Activated B cell treated with CpG ODN at 0.5 μM for 24 hours (primary cell): ENCODE measurements at places on chromosomes 4 and X.
A peak's percentile ranks its signal among the peaks of the same experiment; 100 is the strongest.

GRCh38 chrX:103367502-103367901 is 8.8 kb upstream of the BEX3 start:
- H3K27me3 ChIP-seq = peaks cover 4% of the 10 kb centered on the region
- H3K4me3 ChIP-seq = no peak overlapping the region
- no peak overlapping the region for H3K27ac ChIP-seq
- H3K4me1 ChIP-seq = no peaks in the 10 kb centered on the region
- DNase-seq = no peak
- no peaks in the 10 kb centered on the region for H3K36me3 ChIP-seq

DNA sequence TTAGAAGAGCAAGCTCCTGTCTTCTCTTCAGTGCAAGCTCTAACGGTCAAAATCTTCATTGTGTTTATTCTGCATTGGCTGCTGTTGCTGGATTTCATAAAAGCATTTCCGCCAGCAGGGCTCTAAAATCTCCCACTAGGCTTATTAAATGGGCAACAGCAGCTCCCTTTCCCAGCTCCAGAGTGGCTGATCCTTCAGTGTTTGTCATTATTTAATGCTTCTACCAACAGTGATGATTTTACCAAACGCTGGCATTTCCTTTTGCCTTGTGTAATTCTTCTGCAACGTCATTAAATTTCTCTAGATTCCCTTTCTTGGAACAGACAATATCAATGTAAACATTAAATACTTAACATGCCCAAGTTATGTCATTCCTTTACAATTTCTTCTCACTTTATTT is 20.1 kb downstream of the SLC7A11 start:
- H3K4me1 ChIP-seq = no peaks in the 10 kb centered on the region
- no peak for DNase-seq
- H3K27ac ChIP-seq = no peak overlapping the region
- no peak overlapping the region for H3K4me3 ChIP-seq
- no peaks in the 10 kb centered on the region for H3K36me3 ChIP-seq

GRCh38 chrX:119784747-119785446 is 6.5 kb downstream of the RPL39 start:
- no peak overlapping the region for H3K27ac ChIP-seq
- H3K4me3 ChIP-seq = peak overlapping the region; percentile 11
- peaks cover 69% of the 10 kb centered on the region for H3K36me3 ChIP-seq
- H3K4me1 ChIP-seq = peaks cover 44% of the 10 kb centered on the region

GRCh38 chrX:137896123-137896522 is 330.2 kb downstream of the ZIC3 start:
- H3K4me1 ChIP-seq = no peaks in the 10 kb centered on the region
- no peak for DNase-seq
- H3K27me3 ChIP-seq = no peaks in the 10 kb centered on the region
- no peaks in the 10 kb centered on the region for H3K36me3 ChIP-seq
- no peak overlapping the region for H3K4me3 ChIP-seq
- H3K27ac ChIP-seq = no peak overlapping the region

- peaks cover under 1% of the 10 kb centered on the region for H3K4me1 ChIP-seq
- H3K27ac ChIP-seq = no peak overlapping the region
- no peak for DNase-seq
- H3K27me3 ChIP-seq = no peaks in the 10 kb centered on the region
Observed at GRCh38 chr4:98476891-98477290, 181.5 kb downstream of the TSPAN5 start.

DNA sequence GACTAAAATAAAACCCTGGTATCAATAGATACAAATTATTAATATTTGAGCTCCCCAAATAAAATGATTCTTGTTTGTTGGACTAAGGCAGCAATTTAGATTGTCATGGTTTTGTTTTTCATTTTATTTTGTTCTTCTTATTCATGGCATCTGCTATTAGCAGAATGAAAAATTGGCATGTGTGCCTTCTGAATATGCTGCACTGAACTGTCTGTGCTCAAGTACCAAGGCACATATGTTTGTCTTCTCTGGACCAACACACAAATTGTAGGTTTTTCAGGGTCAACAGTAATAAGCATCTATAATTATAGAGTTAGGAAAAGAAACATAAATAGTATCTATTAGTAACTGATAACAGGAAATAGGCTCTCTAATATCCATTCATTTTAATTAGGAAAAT is 121.1 kb downstream of the BANK1 start:
- no peaks in the 10 kb centered on the region for H3K27me3 ChIP-seq
- DNase-seq = no peak
- peaks cover 8% of the 10 kb centered on the region for H3K4me1 ChIP-seq
- H3K27ac ChIP-seq = no peak overlapping the region

DNA sequence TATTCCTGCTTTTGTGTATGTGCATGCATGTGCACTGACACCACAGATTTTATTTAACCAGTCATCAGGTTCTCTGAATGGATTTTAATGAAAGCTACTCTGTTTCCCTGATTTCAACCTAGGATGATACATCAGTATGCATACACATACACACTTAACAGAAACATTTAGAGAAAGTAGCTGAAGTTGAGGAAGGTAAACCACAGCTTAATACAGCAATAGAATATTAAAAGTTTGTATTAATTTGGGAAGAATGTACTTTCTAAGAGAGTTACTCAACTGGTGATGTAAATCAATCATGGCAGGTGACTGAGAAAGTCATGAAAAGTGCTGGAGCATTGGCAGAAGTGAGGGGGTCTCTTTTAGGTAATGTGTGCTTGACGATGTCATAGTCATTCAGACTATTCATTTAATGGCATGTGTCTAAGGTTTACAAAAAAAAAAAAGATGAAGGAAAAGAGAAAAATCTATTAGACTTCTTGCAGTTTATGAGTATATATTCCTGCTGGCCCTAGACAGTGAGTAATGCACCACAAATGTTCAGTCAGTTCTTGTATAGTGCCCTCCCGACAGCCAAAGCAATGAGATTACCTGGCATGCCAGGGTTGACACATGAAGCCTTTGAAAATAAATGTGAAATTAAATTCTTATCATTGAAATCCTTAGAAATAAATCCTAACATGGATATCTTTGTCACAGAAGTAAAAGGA is 187.6 kb downstream of the RAPGEF2 start:
- H3K4me1 ChIP-seq = no peaks in the 10 kb centered on the region
- no peak for DNase-seq
- no peaks in the 10 kb centered on the region for H3K36me3 ChIP-seq
- no peak overlapping the region for H3K4me3 ChIP-seq
- no peaks in the 10 kb centered on the region for H3K27me3 ChIP-seq

GRCh38 chr4:183287677-183288076 is 32.4 kb downstream of the CLDN22 start:
- DNase-seq = no peak
- peaks cover 2% of the 10 kb centered on the region for H3K27me3 ChIP-seq
- H3K27ac ChIP-seq = no peak overlapping the region
- H3K4me1 ChIP-seq = no peaks in the 10 kb centered on the region
- H3K4me3 ChIP-seq = no peak overlapping the region

DNA sequence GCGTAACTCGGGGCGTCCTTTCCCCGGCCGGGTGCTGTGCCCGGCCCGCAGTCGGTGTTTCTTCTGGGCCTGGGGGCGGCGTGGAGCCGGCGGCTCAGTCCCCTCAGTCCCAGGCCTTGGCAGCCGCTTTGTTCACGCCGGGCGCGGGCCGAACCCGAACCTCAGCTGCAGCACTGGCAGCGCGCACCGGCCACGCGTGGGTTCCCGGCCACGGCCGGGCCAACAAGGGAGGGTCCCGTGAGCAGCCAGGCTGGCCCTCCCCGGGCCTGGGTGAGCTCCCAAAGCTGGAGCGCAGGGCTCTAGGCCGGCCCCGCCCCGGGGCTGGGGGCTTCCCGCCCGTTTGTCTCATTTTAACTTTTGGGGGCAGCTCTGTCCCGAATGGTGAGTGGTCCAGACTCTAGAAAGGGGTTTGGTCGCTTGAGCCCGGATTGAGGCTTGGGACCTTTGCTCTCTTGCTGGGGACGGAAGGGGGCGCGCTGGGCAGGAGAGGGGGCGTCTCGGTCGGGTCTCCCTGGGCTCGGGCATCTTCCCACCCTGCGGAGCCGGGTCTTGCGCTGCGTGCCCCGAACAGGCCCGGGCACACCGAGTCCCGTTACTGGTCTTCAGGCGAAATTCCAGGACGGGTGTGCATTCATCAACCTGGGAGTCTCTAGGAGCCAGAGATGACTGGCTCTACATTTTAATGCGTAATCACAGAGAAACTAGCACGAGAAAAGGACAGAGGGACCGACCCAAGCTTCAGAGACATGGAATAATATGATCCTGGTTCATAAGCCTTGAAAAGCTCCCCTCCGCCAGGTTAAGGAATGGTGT is 177.1 kb downstream of the CBR4 start:
- peaks cover 55% of the 10 kb centered on the region for H3K27me3 ChIP-seq
- peak; percentile 16 for DNase-seq
- no peak overlapping the region for H3K27ac ChIP-seq
- H3K4me1 ChIP-seq = peaks cover 18% of the 10 kb centered on the region
- peak overlapping the region; percentile 75 for H3K4me3 ChIP-seq

GRCh38 chrX:8520178-8520577 is 55.5 kb downstream of the VCX3B start:
- H3K4me1 ChIP-seq = no peaks in the 10 kb centered on the region
- no peaks in the 10 kb centered on the region for H3K27me3 ChIP-seq
- H3K36me3 ChIP-seq = no peaks in the 10 kb centered on the region
- DNase-seq = no peak
- no peak overlapping the region for H3K27ac ChIP-seq

DNA sequence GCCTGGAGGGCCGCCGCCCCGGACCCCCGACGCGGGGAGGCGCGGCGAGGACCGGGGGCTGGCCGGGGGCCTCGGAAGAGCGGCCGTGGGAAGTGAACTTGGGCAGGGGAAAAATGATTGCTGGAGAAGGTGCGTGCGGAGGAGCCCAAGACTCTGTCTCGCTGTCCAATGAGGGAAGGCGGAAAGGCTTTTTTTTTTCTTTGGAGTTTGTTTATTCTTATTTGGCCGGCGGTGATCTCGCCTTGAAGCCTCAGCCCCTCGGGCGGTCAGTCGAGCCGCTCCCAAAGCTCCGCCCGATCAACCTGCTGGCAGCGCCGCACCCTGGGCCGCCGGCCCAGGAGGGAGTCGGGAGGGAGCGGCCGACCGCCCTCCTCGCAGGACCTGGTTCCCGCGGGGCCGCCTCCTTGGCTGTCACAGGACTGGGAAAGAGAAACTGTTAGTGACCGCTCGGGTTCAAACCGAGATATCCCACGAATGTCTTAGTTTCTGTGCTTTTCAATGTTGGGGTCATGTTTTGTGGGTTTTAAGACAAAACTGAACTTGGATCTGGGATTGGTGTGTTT is 2.5 kb downstream of the CPEB2 start:
- H3K36me3 ChIP-seq = peaks cover 20% of the 10 kb centered on the region
- peak overlapping the region; percentile 91 for H3K4me3 ChIP-seq
- peak overlapping the region; percentile 90 for H3K27ac ChIP-seq
- no peaks in the 10 kb centered on the region for H3K27me3 ChIP-seq

DNA sequence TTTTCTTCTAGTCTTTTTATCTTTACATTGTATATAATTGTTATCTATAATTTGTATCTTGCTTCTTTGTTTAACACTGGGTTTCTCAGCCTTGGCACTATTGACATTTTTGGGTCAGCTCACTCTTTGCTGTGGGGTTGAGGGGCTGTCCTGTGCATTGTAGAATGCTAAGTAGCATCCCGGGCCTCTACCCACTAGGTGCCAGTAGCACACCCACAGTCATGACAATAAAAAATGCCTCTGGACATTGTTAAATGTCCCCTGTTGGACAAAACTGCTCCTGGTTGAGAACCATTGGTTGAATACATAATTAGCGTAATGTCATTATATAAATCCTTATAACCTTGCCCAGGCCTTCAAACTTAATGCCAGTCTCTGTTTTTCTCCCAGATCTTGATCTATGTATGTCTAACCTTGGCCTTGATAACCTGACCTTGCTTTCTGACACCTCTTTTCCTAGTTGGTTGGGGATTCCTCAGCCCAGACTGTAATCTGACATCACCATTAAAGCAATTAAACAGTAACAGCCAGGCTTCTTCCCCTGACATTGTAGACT is 46.1 kb downstream of the DCX start:
- H3K4me1 ChIP-seq = no peaks in the 10 kb centered on the region
- H3K27me3 ChIP-seq = no peaks in the 10 kb centered on the region
- no peak overlapping the region for H3K4me3 ChIP-seq

DNA sequence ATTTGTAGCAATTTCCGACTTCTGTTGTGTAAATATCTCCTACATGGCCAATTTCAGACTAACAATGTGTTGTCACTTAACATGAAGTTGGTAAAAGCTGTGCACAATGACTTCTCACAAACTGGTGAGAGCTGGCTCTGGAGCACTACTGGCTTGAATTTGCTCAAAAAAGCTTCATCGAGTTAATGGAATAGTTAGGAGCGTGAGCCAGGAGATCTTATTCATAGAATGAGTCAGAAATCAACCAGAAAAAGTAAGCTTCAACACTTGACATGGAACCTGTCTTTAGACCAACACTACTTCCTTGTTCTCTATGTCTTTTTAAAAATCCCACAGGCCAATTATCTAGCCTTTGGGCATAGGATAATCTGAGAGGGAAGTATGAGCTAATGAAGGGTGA is 7.9 kb upstream of the CHRDL1 start:
- DNase-seq = no peak
- no peak overlapping the region for H3K4me3 ChIP-seq
- H3K27ac ChIP-seq = no peak overlapping the region
- no peaks in the 10 kb centered on the region for H3K4me1 ChIP-seq

DNA sequence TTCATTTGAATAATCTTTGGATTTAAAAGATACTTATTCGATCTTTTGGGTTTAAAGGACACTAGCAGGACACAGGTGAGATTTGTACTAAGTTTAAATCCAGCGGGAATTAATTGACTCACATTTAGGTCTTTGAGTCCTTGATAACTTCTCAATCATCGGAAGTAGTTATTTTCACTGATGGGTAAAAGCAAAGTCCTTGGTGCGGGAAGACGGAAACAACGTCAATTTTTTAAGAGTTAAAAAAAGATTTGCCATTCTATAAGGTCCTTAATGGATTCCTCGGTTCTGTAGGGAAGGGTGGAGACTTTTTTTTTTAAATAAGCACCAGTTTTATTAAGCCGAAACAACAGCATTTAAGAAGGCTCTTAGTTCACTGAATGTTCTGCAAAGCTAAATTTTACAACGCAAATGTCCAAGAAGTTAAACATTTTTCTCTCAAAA is 2.9 kb downstream of the TMSB4X start:
- no peak for DNase-seq
- H3K27me3 ChIP-seq = no peaks in the 10 kb centered on the region
- peaks cover 37% of the 10 kb centered on the region for H3K36me3 ChIP-seq
- H3K4me3 ChIP-seq = peak overlapping the region; percentile 90

DNA sequence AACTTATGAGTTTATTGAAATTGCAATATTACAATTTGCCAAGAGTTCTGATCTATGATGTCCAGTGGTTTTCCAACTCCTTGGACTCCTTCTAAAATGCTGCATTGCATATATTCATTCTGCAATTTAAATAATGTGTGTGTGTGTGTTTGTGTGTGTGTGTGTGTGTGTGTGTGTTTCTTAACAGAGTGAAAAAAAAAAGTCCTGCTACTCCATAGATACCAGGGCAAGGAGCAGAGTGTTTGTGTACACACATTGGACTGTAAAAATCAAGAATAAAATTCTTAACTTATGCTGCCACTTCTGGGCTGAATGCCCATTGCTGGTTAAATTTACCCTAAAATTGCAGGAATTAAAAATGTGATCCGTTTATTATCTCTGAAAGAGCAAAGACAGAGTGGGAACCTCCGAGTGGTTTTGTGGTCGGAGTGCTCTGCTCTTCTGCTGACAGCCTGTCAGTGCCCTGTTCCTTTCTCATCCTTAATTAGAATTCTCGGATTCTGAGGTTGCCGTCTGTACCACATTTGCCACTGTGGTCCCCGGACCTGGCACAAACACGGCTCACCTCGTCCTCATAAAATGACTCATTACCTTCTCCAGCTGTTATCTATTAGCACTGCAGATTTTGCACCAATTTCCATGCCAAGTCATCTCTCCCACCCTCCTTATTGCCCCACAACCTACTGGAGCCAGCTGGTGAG is 355.5 kb downstream of the KCNIP4 start:
- H3K4me1 ChIP-seq = no peaks in the 10 kb centered on the region
- no peaks in the 10 kb centered on the region for H3K27me3 ChIP-seq
- H3K36me3 ChIP-seq = no peaks in the 10 kb centered on the region
- no peak overlapping the region for H3K27ac ChIP-seq
- no peak for DNase-seq
- no peak overlapping the region for H3K4me3 ChIP-seq
